ENCODE measurements at places on chromosomes 2 and 18.

GRCh38 chr2:74291886-74292621 is 51.2 kb downstream of the SLC4A5 start:
- DNase-seq = no peak

DNA sequence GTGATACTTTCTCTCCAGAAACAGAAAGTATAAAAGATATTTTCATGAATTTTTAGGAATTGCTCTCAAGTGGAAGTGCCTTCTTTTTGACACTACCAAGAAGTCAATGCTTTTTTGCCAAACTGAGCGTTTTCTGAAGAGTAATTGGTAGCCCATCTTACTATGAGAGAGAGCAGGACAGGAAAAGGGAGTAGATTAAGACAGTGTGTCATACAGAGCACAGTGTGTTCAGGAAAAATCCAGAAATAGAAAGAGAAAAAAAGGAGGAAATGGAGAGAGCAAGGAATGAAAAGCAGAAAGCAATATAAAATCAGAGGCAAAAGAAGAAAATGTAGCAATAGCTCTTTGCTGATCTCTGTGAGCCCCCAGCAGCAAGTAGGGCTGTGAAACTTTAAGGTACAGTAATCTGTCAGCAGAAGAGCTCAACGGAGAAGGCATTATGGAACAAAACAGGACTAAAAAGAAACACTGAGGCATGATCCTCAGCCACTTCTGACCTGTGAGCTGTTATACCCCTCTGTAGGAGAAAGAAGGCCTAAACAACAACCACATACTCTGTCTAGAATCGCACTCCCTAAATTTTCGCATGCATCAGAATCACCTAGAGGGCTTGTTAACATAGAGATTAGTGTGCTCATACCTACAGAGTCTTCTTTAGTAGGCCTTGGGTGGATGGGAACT is 15.0 kb upstream of the PGAP1 start:
- DNase-seq = no peak

- DNase-seq = no peak
Measured at GRCh38 chr2:64105670-64106461, 38.4 kb downstream of the PELI1 start.

- DNase-seq = no peak
Measured at GRCh38 chr2:677959-678550, 849 bp upstream of the TMEM18 start.

GRCh38 chr2:160427629-160428404 is 65.8 kb downstream of the RBMS1 start:
- DNase-seq = peak; percentile 69

DNA sequence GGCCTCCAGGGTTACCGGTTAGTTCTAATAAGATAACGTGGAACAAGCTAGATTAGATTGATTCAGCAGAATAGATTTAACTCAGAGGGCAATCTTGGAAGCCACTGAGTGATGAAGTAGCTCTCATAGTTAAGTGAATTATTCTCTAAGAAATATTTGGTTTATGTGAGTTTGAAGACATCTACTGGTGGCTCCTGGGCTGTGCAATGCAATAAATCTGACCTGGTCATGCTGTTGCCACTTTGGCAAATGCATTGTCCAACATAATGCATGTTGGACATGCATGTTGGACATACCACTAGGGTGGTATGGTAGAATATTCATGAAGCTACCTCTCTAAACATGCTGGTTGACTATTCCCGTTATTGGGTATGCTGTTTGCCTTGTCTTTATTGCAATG is 493.7 kb upstream of the VRK2 start:
- no peak for DNase-seq

DNA sequence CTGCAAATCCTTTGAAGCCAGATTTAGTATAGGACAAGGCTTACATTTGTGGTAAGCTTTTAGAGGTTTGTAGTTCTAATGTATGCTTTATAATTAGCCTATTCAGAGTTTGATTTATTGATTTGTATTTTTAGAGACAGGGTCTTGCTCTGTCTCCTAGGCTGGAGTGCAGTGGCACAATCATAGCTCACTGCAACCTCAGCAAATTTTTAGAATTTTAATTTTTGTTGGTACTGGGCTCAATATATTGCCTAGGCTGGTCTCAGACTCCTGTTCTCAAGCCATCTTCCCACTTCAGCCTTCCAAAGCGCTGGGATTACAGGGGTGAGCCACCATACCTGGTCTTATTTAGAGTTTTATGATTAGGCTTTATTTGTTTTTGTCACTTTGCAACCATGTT is 4.5 kb downstream of the KCNJ13 start:
- DNase-seq = no peak

DNA sequence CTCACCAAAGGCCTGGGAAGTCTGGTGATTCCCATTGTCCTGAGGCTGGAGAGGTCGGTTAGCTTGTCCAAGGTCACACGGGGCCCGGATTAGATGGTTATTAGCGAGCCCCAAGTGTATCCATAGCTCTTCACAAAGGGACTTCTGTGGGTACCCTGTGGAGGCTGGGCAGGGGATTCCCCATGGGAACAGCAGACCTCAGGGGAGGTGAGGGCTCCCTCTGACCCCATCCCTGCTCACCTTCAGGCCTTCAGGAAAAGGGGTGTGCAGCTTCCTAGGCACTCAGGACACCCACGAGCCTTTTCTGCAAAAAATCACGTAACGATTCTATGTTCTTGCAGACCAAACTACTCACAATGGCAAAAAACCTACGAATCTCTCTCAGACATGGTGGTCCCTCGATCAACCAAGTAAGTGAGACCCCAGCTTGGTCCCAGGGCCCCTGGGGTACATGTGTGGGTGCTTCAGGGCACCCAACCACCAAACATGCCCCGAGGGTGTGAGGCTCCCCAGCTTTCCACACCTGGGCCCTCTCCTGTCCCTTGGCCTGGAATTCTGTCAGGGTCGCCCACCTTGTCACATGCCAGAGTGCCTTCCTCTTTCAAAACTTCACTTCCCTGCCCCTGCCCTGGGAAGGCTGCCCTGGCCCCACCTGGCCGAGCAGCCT is 40.3 kb downstream of the PDIA6 start:
- DNase-seq = no peak

DNA sequence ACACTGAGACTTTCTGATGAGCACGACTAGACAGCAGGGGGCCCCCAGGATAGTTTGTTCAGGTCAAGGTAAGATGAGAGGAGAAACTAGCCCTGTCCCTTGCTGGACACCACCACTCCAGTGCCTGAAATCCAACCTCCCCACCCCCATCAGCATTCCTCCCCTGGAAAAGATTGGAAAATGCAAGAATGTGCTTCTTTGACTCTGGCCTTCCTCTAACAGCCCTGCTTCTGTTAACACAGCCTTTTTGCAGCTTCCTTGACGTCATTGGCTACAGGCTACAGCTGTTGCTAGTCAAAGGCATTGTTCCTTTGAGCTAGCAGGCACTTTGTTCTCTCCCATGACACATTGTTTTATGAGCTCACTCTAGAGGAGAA is 20.1 kb upstream of the LTBP1 start:
- DNase-seq = no peak

DNA sequence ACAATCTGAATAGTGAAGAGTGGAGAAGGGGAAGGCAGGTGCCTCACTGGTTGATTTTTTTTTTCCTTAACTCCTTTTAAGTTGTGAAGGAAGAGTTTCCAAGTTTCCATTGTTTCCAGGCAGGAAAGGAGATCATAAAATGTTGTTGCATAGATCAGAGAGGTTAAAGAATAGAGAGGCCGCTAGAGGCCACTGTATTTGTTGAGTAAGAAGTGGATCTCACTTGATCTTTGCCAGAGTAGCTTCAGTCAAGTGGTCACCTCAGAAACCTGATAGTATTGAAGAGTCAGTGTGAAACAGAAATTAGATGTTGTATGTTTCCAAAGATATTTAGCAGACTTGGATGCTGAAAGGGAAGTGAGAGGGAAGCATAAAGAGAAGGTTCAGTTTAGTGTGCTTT is 17.6 kb downstream of the CTNNA2 start:
- DNase-seq = no peak

- no peak for DNase-seq
Measured at GRCh38 chr2:237647176-237648015, 20.0 kb downstream of the LRRFIP1 start.

DNA sequence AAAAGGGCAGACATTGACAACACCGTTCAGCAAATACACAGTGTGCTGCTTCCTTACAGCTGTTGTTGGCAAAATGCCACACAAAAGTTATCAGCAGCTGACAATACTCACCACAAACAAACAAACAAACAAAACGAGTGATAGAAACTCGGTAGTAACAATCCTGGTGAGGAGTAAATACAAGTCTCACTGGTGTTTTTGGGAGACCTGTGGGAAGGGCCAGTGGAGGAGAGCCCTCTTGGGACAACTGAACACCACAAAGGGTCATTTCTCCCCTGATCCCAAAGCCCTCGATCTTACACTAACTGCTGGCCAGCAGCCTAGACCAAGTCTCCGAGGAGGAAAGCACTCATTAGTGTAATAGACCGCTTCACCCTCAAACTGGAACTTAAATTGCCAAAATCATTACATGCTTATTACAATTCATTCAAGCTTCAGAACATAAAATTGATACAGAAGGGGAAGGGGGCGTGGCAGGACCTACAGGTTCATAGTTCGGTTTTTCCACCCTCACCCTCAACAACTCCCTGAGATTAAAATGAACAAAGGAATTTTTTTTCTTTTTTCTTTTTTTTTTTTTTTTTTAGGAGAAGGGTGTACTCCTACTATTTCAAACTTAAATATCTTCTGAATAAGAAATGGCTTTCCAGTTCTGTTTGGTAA is 5.0 kb downstream of the AP1S3 start:
- no peak for DNase-seq

All from CD4-positive, alpha-beta T cell treated with Interleukin-6 at 100 ng/mL for 8 hours (primary cell).